ENCODE measurements at places on chromosomes 16 and 17.

DNA sequence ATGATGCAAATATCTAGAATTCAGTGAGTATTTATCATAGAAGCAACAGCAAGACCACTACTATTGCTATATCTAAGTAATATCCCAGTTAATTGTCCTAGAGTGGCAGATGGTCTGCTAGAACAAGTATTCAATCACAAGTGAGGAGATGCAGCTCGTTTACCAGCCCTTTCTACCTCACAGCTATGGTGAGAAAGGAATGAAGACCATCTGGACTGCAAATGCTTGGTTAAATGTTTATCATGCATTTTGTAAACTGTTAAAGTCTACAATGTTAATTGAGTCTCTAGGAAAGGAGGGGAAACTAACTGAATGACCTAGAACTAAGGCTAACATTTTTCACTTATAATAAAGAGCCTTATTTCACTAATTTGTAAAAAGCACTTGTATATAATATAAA, 52.5 kb downstream of the CNOT1 start:
- no peak for DNase-seq

DNA sequence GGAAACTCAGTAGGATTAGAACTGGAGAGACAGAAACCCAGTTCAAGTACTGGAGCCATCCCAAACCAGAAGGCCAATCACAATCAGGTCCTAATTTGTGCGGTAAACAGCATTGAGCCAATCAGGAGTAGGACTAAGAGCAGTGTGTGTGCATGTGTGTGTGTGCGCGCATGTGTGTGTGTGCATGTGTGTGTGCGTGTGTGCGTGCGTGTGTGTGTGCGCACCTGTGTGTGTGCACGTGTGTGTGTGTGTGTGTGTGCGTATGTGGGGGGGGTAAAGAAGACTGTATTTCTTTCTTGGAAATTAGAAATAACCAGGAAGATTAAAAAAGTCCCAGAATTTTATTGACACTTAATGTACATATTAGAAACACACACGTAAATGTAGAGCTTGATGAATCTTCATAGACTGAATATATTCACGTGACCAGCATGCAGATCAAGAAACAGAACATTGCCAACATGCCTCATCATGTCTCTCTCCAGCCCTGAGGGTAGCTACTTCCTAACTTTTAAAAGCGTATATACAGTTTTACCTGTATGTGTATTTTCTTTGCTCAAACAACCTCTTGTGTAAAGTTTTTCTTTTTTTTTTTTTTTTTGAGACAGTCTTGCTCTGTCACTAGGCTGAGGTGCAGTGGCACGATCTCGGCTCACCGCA, 919 bp upstream of the DHRS7C start:
- no peak for DNase-seq

DNA sequence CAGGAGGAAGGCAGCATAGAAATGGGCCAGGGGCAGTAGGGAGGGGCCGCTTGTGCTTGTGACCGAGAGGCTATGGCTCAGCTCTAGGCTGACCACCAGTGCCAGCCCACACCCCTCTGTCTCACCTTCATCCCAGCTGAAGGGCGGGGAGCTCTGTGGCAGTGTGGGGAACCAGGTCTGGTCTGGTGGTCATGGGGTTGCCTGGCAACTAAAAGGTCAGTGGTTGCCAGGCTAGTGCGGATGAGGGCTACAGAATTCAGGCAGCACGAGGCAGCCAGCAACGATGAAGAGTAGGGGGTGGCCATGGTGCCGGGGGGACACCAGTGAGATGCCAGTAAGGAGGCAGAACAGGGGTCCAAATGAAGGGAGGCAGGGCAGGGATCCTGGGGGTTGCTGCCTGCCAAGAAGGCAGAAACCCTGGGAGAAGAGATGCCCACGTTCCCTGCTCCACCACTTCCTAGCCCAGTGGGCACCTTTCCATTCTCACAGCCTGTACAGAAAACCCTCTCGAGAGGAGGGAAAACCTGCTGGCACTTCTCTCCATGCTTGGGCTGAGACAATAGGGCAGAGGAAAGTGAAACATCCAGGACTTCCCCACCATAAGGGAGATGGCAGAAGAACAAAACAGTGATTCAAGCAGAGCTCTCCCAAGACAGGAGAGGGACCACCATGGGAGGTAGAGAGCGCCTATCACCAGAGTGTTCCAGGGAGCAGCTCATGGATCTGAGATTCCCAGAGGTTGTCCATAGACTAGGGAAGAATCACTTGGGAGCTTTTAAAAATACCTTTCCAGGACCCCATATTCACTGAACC, 39.7 kb downstream of the SRCIN1 start:
- no peak for DNase-seq

DNA sequence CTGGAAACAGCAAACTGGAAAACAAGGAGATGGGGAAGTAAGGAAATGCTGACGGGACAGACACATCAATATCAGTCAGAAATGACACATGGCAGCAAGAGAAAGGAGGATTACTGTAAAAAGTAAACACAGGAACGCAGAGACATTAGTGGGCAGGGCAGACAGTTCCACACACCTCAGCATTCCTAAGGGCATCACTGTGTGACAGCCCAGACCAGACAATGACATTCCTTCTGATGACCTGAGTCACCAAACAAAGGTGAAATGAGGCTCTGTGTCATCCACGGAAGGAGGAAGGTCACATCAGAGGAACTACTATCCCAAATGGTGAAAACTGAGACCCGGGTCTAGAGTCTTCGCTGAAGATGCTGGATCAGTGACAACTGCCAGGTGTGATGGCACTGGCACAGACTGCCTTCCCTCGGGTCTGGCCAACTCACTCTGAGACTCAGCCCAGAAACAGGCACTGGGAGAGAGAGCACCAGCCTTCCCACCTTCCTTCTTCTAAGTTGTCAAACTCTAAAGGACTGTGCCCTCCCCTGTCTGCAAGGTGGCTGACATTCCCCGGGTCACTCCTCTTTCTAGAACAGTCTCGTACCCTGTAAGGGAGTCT, 36.7 kb downstream of the TK2 start:
- DNase-seq = no peak

DNA sequence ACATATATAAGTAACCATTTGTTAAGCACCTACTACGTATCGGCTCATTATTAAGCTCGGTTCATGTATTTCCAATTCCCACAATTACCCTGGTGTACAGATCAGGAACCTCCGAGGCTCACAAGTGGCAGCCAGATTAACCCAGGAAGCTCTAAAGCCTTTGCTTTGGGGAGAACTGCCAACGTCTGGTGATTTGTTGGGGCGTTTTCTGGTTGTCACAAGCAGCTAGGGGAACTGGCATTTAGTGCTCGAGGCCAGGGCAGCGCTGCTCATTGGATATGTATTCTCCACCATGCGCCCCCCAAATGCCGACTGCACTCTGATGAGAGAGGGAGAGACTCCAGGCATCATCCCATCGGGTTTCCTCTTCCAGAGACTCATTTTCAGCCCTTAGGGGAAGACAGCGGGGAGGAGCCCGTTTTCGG, 541 bp downstream of the ZNF18 start:
- no peak for DNase-seq
